ENCODE measurements at places on chromosomes 1 and 21.
A peak's percentile ranks its signal among the peaks of the same experiment; 100 is the strongest.

GRCh38 chr1:3767328-3767925 is 5.1 kb upstream of the SMIM1 start:
- no peak for DNase-seq

DNA sequence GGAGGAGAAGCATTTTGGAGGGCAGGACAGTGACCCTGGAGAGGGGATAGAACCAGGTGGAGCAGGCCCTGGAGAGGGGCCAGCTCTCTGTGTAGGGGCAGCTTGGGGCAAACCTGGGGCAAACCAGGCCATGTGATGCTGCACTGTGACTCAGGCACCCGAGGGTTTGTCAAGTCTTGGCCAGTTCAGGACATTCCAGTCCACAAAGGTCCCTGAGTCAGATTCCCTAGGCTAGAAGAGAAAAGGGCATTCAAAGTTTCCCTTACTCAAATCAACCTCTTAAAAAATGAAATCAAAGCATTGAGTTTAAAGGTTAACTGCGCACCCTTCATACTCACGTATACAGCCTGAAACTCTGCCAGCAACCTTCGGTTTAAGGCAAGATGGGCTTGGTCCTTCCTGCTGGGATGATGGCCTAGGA is 25.2 kb upstream of the PLA2G2C start:
- DNase-seq = no peak

DNA sequence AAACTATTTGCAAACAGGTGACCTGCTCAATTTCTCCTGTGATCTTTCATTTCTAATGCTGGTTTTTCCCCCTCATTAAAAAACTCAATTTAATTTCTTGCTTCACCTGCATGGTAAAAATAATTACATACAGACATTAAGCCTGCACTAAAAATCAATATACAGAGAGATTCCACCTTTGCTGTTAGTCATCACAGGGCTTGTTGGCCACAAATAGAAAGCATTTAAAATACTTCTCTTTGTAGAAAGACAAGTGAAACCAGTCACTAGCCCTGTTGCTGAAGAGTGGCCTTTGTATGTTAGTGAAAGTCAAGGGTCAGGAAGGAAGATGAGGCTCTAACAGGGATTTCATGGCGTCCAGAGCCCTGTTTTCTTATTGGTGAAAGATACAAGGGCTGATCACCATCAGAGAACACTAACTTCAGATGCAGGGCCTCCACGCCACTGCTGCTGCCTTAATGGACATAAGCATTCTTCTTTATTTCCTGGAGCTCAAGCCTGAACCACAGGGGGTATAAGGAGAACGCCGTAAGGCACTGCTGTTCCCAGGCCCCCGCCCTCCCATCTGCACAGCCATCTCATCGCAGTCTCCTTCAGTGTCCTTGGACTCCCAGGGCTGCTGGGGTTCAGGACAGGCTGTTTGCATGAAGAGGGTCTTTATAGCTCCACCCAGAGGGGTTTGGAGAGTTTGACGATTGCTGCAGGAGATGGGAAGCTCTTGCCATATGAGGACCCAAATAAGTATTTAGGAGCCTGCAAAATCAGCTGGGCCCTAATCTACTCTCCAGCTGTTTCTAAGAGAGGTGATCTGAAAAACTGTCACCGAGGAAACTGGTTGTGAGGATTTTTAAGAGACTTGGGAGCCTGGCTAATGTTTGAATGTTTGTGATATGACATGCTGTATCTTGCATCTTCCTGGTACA is 117.3 kb upstream of the IRF2BP2 start:
- no peak for DNase-seq

GRCh38 chr1:111471012-111471411 is 2.8 kb upstream of the C1orf162 start:
- no peak for DNase-seq

- no peak for DNase-seq
These were observed 13.0 kb downstream of the IFI6 start for GRCh38 chr1:27658951-27659496.

DNA sequence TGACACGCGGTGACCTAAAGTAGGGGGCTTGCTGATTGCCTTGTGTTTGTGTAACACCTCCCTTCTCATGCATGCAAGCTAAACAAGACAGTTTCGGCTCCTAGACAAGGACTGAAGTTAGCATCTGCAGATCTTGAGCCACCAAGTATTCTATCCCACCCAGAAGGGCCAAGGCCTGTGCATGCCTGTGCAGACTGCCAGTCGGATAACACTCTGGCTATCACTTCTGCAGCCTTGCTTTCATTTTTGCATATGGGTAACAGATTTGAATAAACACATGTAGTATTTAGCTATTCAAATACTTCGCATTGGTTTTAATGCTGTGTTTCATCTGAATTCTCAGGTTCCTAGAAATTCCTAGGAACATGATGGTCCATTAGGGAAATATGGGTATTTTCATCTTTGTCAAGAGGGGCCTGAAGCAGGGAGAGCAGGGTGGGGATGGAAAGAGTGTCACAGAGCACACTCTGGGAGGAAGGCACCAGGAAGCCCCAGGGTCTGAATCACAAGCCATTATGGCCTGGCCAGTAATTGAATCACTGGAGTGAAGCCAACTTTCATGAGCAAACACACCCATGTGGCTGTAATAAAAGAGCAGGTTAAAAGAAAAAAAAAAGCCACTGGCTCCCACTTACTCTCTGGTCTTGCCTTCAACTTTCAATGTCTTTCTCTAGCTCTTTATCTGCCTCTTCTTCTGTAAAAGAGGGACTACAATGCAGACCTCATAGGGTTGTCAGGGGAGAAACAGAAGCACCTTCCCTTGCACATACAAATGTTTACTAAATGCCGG is 28.3 kb downstream of the GADD45A start:
- peak; percentile 64 for DNase-seq

- DNase-seq = no peak
These were observed 99.5 kb upstream of the CD55 start for GRCh38 chr1:207221934-207222351.

DNA sequence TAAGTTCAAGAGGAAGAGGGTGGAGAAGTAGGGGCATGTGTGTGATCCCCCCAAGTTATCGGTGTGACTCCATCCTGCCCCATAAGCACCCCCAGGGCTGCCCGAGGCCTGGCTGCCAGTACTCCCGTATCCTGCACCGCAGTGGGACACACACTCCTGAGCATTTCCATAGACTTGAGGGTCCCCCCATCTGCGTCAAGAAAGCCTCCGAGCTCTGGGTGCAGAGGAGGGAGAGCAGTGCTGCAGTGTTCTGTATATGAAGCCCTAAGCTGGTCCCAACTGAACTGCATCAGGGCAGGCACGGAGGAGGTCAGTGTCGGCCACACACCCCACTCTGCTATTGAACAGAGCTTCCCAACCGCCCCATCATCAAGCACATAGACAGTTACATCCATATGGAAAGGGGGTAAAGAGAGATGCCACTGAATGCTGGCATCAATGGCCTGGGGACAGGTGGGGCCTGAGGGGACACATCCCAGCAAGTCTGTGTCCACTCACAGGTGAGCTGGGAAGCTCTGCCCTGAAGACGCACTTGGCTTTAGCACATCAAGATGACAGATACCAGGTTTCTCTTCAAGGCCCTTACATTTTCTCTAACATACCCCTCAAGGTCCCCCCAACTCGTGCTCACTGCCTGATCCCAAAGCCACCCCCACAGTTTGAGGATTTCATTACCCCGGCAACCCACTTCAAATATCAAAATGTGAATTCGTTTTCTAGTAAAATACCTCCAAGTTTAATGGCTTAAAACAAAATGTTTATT is 64.3 kb downstream of the EVA1C start:
- DNase-seq = no peak

Data from fibroblast of skin of left quadriceps (primary cell).